NCI-H1417 (cell line): ENCODE measurements at places on chromosomes 6 and 20.

GRCh38 chr6:4907602-4908001, 96.2 kb downstream of the RPP40 start:
- no peak for DNase-seq

DNA sequence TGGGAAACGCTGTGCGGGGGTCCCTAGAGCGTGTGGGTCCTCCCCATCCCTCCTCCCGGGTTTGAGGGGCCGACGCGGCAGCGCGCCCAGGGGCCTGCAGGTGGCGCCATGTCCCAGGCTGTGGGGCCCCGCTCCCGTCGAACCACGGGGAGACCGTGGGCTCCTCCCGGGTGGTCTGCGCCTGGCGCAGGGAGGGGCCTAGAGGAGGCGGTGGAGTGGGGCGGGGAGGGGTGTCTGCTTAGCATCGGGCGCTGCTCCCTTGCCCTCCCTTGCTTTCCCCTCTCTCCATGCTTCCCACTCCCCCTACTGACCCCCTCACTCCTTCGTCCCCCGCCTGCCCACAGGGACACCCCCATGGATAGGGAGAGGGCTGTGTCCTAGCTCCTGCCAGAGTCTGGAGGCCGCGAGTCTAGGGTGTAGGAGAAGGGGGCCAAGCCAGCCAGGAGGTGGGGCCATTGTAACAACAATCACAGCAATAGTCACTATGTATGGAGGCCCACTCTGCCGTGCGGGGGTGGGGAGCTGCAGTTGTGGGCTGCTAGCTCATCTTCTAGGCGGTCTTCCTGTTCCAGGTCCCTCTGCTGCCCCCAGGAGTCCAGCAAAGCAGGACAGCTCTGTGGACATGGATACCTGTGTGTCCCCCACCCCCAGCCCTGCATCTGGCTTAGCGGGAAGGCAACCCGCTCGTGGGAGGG, 51.7 kb downstream of the CHMP4B start:
- peak; percentile 37 for DNase-seq

- DNase-seq: no peak
Measured at GRCh38 chr20:12383821-12384220, 466.1 kb downstream of the BTBD3 start.

GRCh38 chr6:126937426-126937825, 181.0 kb upstream of the RSPO3 start:
- DNase-seq: no peak

DNA sequence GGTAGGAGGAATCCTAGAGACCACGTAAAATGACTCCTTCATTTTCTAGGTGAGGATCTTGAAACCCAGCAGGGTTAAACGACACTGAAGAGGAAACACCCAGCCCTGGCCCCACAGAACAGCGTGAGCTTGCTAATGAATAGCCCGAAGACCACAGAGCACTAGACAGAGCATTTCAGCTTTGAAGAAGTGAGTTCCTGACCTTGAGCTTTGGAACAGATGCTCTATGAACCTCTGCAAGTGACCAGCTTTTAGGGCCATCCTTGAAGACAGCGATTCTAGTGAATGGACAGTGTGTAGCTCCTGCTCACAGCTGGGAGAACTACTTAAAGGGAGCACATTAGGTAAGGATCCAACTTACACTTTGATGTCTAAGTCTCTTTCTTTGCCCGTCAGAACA, 74.0 kb upstream of the FRMD1 start:
- no peak for DNase-seq

DNA sequence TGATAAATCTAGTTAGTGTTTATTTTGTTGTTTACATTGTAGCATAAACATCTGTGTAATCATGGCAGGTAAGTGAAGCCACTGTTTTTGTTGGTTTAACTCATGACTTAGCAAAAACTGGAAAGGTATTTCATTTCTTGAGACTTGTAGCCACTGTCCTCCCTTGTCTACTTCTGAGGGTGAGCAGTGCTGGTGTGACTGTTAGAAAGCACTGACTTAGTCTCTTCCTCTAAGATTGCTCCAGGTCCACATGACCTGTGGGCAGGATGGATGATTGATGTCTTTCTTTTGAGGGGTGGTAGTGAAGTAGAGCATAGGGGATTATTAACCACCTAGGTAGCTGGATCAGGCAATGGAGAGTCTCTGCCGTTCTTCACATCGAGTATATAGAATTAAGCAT, 203.8 kb downstream of the ARID1B start:
- peak; percentile 51 for DNase-seq

- no peak for DNase-seq
Measured at GRCh38 chr6:166488076-166488685, 98.3 kb downstream of the RAMACL start.

DNA sequence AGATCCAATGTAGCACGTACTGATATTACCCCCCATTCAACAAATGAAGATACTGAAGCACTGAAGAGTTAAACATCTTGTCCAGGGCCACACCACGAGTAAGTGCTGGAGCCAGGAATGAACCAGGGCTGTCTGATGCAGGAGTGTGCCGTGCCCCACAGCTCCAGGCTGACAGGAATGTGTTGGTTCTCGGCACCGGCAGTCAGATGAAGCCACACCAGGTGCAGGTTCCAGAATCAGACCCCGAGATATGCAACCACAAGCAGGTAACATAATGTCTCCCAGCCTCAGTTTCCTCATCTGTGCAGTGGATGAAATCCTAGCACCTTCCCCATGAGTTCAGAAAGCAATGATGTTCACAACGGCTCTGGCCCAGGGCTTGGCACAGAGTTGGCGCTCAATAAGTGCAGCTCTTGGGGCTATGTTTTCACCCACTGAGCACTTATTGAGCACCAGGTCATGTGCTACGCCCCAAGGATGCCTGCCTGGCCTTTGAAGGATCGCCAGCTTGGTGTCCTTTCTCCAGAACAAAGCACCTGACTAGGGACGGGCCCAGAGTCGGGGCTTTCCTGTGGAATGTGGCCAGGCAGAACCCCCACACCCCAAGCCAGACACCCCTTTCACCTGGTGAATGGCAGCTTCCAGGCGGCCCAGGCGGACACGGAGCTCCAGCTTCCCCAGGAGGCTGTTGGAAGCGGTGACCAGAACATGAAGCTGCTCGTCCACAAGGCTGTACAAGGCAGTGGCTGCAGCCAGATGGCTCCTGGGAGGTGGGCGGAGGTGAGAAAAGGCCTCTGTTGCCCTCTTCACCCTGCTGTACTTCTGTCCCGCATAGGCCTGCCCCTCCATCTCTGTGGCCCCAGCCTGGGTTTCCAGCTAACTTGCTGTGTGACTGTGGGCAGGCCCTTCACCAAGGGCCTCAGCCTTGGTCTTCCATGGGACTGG, 41.3 kb downstream of the KIAA1755 start:
- DNase-seq: no peak

DNA sequence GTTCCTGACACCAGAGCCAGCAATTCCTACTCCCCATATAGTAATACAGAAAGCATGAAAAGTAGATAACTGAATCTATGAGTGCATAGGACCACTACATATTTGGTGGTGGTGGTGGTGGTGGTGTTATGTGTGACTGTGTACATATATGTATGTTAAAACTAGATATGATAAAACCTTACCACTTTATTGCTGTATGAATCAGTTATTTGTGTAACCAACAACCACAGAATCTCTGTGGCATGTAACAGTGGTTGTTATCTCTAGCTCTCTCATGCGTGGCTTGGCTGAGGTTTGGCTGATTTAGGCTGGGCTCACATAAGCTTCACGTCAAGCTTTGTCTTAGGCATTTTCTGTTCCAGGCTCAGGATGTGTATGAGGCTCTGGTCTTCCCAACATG, 55.7 kb downstream of the PLCB1 start:
- DNase-seq: no peak

- no peak for DNase-seq
Measured at GRCh38 chr6:83311231-83311630, 118.1 kb downstream of the RWDD2A start.

GRCh38 chr6:110520992-110521543, 44.7 kb upstream of the SLC22A16 start:
- no peak for DNase-seq

DNA sequence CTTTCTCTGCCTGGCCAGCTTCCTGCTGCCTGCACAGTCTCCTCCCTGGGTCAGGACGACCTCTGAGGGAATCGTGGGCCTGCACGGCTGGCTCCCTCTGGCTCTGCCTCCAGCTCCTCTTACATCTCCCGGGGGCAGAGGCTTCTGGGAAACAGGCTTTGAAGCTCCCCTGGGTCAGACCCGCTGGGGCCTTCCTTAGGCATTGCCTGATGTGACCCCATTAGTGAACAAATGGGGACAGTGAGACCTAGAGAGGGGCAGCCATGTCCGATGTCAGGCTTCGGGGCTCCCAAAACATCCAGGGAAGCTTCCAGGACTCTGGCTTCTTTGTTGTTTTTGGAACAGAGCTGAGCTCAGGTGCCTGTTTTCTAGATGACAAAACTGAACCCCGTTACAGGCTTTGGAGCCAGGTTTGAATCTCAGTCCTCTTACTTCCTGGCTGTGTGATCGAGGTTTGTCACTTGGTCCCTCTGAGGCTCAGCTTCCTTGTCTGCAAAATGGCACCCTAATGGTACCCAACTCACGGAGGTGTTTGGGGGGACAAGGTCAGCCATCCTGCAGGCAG, 94.3 kb downstream of the CEBPB start:
- DNase-seq: no peak
